ENCODE measurements at places on chromosomes 1 and 21.

- no peak for DNase-seq
Measured at GRCh38 chr1:57450981-57451380, 27.1 kb upstream of the DAB1 start.

- DNase-seq = no peak
Measured at GRCh38 chr1:226741009-226741408, 1.9 kb upstream of the ITPKB start.

- no peak for DNase-seq
Measured at GRCh38 chr21:25857308-25858074, 122.7 kb downstream of the GABPA start.

DNA sequence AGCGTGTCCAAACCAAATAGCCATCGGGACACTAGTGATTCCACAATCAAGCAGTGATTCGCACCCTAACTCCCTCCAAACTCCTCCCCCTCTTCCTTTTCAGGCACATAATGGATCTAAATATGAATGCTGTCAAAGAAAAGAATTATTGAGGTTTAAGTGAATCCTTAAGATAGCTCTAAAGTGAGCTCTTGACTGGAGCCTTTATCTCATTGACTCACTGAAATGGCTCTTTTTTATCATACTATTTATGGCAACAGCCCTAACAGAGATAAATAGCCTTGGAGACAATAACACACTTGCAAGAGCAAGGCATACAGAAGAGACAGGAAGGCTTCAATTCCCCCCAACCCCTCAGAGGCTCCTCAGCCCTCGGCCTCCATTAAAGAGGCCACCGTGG, 143.3 kb downstream of the PLXNA2 start:
- DNase-seq = no peak

GRCh38 chr1:77704736-77705135, 22.3 kb upstream of the ZZZ3 start:
- no peak for DNase-seq

DNA sequence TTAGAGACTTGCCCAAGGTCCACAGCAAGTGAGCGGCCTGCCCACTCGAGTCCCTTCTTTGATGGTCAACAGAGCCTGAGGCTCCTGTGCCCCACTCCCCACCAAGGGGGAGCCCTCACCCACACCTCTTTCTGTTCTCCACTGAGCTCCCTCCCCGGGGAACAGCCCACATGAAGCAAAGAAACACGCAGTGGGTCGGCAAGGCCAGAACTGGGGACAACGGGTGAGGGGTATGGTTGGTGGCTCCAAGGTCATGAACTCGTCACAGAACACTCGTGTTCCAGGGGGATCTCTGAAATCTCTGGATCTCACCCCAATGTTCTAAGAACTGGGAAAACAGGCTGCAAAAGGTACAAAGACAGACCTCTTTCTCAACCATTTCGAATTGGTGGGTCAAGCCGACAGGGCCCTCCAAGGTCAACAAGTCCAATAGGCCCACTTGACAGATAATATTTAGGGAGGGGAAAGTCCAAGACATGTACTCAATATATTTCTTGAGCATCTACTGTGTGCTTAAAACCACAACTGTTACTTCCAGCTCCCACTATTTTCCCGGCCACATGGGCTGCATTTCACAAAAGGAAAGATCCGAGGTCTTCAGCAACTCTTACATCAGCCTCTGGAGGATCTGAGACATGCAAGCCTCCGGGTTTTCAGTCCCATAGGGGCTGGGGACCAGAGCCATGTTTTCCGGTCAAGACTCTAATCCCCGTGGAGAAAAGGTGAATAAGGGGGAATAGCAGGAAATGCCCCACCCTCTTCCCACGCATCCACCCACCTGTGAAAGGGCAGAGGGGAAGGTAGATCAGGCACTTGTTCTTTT, 1.1 kb upstream of the RAP1GAP start:
- no peak for DNase-seq

DNA sequence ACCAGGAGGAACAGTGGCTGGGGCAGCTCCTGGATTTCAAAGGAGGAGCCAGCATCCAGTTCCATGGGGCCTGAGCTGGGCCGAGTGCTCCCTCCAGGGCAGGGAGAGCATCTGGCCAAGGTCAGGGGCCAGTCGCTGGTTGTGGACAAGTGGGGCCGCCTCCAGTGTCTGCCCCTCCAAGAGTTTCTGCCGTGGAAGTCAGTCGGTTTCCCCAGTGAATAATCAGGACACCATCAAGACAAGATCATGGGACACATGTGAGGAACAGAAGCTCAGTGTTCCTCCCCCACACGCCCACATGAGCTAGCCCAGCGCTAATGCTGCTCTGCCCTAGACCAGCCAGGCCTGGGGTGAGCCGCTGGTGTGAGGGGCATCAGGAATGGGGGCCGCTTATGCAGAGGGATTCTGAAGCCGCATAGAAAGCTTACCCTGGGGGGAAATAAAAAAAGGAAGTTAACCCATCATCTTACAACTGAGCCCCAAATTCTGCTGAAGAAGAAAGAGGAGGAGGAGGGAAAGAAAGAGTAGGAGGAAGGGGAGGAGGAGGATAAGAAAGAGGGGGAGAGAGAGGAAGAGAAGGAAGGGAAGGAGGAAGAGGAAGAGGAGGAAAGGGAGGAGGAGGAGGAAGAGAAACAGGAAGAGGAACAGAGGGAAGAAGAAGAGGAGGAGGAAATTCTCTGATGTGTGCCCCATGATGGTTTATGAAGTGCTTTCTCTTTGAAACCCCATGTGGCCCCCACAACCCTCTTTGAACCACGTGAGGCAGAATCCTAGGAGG, 198.4 kb downstream of the MATN1 start:
- no peak for DNase-seq

DNA sequence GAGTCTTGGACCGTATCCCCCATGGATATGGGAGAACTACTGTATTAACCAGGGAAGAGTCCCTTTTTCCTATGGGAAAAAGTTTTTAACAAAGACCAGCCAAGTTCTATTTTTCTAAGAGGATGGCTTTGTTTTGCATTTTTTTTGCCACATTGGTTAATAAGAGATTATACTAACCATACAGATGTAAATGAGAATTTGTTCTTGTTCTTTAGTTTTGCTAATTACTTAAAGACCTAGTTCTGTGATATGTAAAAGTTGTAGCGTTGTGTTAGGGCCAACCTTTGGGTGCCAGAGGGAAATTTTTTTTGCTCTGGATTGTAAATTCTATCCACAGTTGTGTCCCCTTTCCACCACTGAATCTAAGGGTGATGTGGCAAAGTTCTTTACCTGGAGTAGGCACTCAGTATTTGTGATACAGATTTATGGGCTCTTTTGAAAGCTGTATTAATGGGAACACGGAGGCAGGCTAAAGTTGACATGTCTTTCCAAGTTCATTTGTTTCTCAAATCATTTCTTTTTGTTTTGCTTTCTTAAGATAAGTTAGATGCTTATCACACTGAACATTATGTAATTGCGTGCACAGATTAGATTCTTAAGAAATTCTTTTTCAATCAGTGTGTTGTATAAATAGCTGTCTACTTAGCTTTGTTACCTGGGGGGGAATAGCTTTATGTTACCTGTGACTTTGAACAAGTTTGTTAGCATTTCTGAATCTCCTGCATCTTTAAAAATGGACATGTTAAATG, 2.9 kb downstream of the SOAT1 start:
- DNase-seq = no peak

DNA sequence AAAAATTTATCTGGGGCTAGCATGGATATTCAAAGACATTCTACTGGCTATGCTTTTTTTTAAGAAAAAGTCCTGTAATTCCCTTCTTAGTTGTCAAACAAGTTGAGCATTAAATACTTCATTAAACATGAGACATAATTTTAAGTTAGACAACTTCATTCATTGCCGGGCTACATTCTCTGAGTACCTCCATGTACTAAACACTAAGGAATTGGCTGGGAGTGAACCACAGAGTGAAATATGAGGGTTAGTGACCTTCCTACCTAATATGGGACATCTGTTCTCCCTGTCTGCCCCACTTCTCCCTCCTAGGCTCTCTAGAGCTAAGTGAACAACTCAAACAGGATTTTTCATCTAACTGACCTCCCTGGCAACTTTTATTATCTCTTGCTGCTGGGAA, 370.4 kb downstream of the VAV3 start:
- no peak for DNase-seq

GRCh38 chr1:119794876-119795240, 16.4 kb downstream of the REG4 start:
- no peak for DNase-seq

- no peak for DNase-seq
Measured at GRCh38 chr1:217389895-217390294, 241.0 kb downstream of the GPATCH2 start.

GRCh38 chr1:59803458-59804038, 11.2 kb upstream of the HOOK1 start:
- DNase-seq = no peak

DNA sequence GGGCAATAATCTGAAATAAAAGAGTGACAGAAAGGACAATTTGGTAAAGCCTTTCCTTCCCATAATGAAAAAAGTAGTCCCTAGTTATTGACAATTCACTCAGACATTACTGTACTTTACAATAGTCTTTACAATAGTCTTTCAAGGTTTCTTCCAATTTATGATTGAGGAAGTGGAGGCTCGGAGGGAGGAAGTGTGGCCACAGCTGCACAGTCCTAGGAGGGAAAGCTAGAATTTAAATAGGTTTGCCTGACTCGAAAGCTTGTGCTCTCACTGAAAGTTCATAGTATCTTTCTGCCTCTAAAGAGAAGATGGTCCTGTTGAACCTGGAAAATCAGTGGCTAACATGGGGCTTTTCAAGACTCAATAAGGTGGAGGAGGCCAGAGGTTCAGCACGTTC, 203.2 kb downstream of the SDCCAG8 start:
- DNase-seq = no peak

DNA sequence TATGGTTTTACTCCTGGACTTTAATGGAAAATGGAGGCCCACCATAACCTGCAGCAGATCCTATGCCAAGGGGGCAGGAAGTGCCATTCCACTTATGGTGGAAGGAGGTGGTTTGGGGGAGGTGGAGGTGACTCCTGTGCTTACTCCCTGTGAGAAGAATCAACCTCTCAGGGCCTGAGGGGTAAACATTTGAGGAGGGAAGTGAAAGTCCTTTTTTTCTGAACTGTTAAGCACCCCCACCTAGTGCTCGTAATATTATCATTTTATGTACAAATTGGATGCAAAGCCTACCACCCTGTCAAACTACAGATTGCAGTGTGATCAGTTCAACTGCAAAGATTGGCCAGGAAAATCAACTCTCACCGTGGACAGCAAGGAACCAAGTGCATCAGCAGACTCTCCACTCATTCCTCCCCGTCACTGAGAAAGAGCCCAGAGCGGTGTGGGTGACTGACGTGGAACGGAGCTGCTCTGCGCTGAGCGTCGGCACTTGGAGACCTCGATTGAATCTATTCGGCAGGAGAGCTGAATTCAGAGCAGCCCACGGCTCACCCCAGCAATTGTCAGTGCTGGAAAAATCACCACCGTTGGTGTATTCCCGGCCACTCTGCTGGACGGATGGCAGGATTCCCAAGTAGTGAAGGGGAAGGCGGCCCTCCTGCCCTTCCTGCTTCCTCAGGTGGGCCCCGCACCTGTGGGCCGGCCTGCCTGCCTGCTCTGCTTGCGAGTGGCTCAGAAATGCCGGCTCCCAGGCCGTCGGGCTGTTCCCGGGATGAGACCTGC, 46.8 kb upstream of the COX20 start:
- DNase-seq = no peak
